ENCODE measurements at places on chromosomes 7 and 10. TPM values are rescaled to one million over a fixed set of nuclear protein-coding genes. Genes with fewer than 3 reads are reported as not detected.

DNA sequence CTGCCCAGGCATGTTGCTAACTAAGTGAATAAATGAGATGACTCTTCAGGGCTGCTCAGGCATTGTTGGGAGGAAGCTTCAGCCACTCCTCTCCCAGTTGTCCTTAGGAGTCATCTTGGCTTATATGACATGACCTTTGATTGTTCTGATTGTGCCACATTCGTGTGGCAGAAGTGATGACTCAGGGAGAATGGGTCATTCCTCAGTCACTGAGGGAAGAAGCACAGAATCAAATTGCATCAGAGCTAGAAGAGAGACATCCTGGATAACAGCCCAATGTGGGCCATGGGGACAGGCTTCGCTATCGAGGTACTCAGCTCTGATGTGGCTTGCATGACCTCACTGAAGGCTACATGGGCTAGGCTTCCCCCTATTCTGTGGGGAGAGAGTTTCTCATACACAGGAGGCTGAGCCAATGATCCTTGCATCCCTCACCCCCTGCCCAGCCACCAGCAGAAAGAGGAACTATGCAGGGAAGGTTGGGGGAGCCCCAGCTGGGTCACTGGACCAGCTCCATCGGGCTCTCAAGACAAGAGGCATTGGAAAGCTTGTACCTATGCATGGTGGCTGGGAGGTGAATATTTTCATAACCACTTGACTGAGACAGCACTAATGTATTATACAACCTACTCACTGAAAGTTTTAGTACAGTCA is 6.0 kb upstream of the HMX3 start:
- H3K4me3 ChIP-seq = no peak overlapping the region
- no peak overlapping the region for H3K27ac ChIP-seq
- H3K27me3 ChIP-seq = peaks cover 66% of the 10 kb centered on the region
- DNase-seq = no peak
- H3K36me3 ChIP-seq = peaks cover 7% of the 10 kb centered on the region
- peaks cover 23% of the 10 kb centered on the region for H3K4me1 ChIP-seq

DNA sequence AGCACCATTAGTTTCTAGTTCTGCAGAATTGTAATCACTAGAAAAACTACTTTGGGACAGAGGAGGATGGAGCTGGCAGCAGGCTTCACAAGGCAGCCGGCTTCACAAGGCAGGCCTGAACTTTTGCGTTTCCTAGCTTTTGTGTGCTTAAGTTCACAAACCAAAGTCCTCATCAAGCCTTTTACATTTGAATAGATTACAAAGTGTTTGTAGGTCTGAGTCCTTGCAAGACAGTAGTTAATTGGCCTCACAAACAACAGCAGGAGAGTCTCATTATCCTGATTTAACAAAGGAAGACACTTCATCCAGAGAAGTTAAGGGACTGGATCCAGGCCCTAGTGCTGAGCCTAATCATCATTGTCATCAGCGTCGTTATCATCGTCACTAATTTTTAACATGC is 147.8 kb upstream of the AUTS2 start:
- no peak overlapping the region for H3K27ac ChIP-seq
- H3K27me3 ChIP-seq = no peaks in the 10 kb centered on the region
- DNase-seq = no peak
- H3K4me1 ChIP-seq = no peaks in the 10 kb centered on the region

GRCh38 chr10:106111246-106111645 is 1053.3 kb downstream of the SORCS1 start:
- H3K4me3 ChIP-seq = no peak overlapping the region
- H3K36me3 ChIP-seq = no peaks in the 10 kb centered on the region
- H3K27me3 ChIP-seq = no peaks in the 10 kb centered on the region
- no peaks in the 10 kb centered on the region for H3K4me1 ChIP-seq
- DNase-seq = no peak
- H3K27ac ChIP-seq = no peak overlapping the region

Gene ZNF722
- not detected for total RNA-seq

GRCh38 chr10:47454008-47454779 is 29.7 kb downstream of the ANXA8 start:
- no peak overlapping the region for H3K27ac ChIP-seq
- H3K4me3 ChIP-seq = no peak overlapping the region
- no peaks in the 10 kb centered on the region for H3K4me1 ChIP-seq
- DNase-seq = no peak
- H3K27me3 ChIP-seq = peaks cover 13% of the 10 kb centered on the region
